ENCODE measurements at places on chromosomes 1 and 21. TPM values are rescaled to one million over a fixed set of nuclear protein-coding genes. Genes with fewer than 3 reads are reported as not detected.

ESPN gene
- 368 TPM for total RNA-seq

- no peak overlapping the region for H3K27ac ChIP-seq
- no peaks in the 10 kb centered on the region for H3K4me1 ChIP-seq
- H3K36me3 ChIP-seq, result no peaks in the 10 kb centered on the region
- H3K4me3 ChIP-seq, result no peak overlapping the region
- no peak for DNase-seq
- no peaks in the 10 kb centered on the region for H3K27me3 ChIP-seq
Observed at GRCh38 chr1:180310095-180310494, 80.0 kb downstream of the LHX4 start.

RNF186 gene
- total RNA-seq, result 10.5 TPM

GPR25 gene
- not detected for total RNA-seq

HSD3B2 gene
- 3.0 TPM for total RNA-seq

- no peaks in the 10 kb centered on the region for H3K27me3 ChIP-seq
- H3K36me3 ChIP-seq, result no peaks in the 10 kb centered on the region
- no peaks in the 10 kb centered on the region for H3K4me1 ChIP-seq
Observed at GRCh38 chr1:30332116-30333094, 391.0 kb downstream of the MATN1 start.

- no peaks in the 10 kb centered on the region for H3K36me3 ChIP-seq
- no peaks in the 10 kb centered on the region for H3K4me1 ChIP-seq
- no peak for DNase-seq
- no peaks in the 10 kb centered on the region for H3K27me3 ChIP-seq
- H3K4me3 ChIP-seq, result no peak overlapping the region
Observed at GRCh38 chr1:77504986-77505385, 177.5 kb downstream of the ZZZ3 start.

MEF2D gene
- 90.8 TPM for total RNA-seq

DNA sequence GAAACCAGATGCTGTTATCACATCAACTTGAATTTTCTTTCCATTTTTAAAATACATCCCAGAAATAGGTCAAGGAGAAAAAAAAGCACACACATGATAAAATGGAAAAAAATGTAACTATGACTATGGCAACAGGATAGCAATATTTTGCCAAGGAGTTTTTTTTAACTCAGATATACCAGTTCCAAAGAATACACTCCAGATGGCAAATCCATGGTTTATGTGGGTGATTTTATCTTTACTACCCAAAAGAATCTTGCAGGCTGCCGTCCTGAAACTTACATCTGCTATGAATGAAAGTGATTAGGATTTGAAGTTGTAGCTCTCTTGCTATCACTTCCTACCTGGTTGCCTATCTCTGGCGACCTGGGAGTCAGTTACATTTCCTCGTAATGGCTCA, 91.0 kb upstream of the PLPPR4 start:
- DNase-seq, result no peak
- H3K4me3 ChIP-seq, result no peak overlapping the region
- H3K27ac ChIP-seq, result no peak overlapping the region
- no peaks in the 10 kb centered on the region for H3K36me3 ChIP-seq
- H3K4me1 ChIP-seq, result no peaks in the 10 kb centered on the region

GRCh38 chr21:39096754-39097153, 86.5 kb downstream of the PSMG1 start:
- no peak overlapping the region for H3K4me3 ChIP-seq
- DNase-seq, result no peak
- H3K27ac ChIP-seq, result peak overlapping the region; percentile 65
- H3K36me3 ChIP-seq, result no peaks in the 10 kb centered on the region
- no peaks in the 10 kb centered on the region for H3K27me3 ChIP-seq
- peaks cover 16% of the 10 kb centered on the region for H3K4me1 ChIP-seq

DNA sequence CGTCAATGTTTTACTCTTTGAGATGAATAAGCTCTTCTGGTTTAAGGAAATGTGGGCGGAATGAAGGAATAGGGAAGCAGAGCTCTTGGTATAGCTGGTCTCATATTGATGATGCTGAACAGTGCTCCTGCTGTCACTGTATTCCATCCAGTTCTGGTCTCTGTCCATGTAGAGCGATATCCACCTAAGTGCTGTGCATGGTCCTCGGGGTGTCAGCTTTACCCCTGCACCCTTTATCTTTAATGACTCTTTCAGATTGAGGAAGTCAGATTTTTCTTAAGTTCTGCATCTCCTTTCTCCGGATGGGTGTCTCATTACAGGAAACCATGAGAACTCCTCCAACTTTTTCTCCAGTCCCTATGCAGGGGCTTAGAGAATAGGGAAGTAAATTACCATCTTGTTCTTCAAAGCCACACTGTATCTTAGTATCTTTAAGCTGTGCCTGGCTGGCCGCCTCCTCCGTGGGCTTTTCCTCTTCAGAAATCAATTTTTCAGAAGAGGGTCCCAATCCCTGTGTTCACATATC, 52.9 kb downstream of the PDE4B start:
- H3K27ac ChIP-seq, result no peak overlapping the region
- DNase-seq, result no peak
- no peaks in the 10 kb centered on the region for H3K27me3 ChIP-seq
- no peaks in the 10 kb centered on the region for H3K4me1 ChIP-seq

FCRL4 gene
- total RNA-seq, result not detected

DNA sequence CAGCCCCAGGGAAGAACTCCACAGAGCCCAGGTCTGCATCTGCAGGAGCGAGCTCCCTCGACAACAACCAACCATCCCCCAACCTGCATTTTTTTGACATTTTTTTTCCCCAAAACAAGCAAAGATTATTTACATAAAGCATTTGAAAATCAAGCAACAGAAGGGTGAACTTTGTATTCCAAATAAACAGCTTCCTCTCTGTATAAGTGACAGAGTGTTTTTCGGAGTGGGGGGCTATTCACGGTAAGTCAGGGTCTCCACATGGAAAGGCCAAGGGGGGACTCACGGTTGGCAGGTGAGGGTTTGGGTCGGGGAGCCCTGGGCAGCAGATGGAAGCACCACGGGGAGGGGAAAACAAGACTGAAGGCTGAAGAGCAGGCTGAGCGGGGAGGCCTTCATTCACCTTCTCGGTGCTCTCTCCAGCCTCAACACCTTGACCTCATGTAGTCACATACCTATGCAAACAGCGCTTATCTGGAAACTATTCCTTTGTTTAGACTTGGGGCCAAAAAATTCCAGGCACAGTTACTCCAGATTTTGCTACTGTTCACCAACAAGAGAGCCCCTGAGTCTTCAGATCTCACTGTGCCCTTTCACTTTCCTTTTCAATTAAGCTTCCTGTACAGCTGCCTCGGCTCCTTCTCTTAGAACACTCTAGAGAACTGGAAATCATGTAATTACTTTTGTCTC, 27.6 kb downstream of the C2CD2 start:
- peak overlapping the region; percentile 32 for H3K4me3 ChIP-seq
- H3K27ac ChIP-seq, result peak overlapping the region; percentile 90
- no peak for DNase-seq

DNA sequence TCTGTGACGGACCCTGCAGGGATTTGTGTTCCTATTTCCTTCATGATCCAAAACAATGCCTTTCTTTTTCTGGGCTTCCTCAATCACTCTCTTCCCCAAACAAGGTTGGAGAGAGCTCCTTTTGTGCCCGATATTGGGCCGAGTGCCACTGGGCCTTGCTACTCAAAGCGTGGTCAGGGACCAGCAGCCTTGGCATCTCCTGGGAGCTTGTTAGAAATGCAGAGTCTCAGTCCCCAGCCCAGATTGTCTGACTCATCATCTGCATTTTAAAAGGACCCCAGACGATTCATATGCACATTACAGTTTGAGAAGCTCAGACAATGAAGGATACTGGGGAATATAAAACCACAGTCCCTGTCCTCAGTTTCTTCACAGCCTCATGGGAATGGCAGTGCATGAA, 19.9 kb downstream of the ADORA1 start:
- H3K4me1 ChIP-seq, result no peaks in the 10 kb centered on the region
- no peak overlapping the region for H3K4me3 ChIP-seq
- no peaks in the 10 kb centered on the region for H3K27me3 ChIP-seq
- H3K27ac ChIP-seq, result no peak overlapping the region
- no peaks in the 10 kb centered on the region for H3K36me3 ChIP-seq

DNA sequence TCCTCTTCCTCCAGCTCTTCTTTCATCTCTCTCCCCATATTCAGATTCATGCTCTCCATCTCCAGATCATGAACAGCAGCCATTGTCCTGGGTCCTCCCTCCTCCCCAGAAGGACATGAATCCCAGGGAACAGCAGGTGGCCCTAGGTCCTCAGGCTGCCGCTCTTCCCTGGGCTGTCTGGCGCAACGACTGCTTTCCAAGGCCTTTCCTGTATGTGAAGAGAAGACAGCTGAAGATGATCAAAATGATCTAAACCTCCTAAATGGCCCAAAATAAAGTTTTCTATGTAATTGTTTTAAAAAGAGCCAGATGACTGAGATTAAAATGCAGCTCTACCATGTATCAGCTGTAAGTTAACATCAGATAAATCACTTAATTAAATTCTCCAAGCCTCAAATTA, 22.5 kb downstream of the RHBDL2 start:
- no peaks in the 10 kb centered on the region for H3K27me3 ChIP-seq
- no peaks in the 10 kb centered on the region for H3K4me1 ChIP-seq
- H3K4me3 ChIP-seq, result no peak overlapping the region
- DNase-seq, result no peak

DNA sequence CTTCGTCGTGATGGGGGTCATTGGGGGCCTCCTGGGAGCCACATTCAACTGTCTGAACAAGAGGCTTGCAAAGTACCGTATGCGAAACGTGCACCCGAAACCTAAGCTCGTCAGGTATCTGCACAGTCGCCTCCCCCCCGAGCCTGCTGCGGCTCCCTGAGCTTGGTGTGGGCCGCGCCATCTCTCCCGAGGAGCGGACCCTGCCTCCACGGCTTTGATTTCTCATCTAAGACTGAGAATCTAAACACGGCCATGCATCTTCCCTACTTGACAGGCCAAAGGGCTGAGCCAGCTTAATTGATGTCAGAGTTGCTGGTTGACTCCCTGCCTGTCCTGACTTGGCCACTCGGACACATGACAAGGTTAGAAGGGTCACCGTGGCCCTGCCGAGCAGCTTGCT, 19.1 kb downstream of the NPPA start:
- no peak overlapping the region for H3K4me3 ChIP-seq
- H3K36me3 ChIP-seq, result no peaks in the 10 kb centered on the region
- no peaks in the 10 kb centered on the region for H3K27me3 ChIP-seq

- no peak for DNase-seq
- no peaks in the 10 kb centered on the region for H3K27me3 ChIP-seq
- peak overlapping the region; percentile 4 for H3K27ac ChIP-seq
- H3K4me1 ChIP-seq, result peaks cover 13% of the 10 kb centered on the region
- no peaks in the 10 kb centered on the region for H3K36me3 ChIP-seq
Observed at GRCh38 chr1:175220853-175221556, 28.4 kb upstream of the KIAA0040 start.

GRCh38 chr21:43733529-43734071, 14.7 kb downstream of the PDXK start:
- peak overlapping the region; percentile 82 for H3K27ac ChIP-seq
- peaks cover 52% of the 10 kb centered on the region for H3K4me1 ChIP-seq
- H3K27me3 ChIP-seq, result no peaks in the 10 kb centered on the region
- no peak overlapping the region for H3K4me3 ChIP-seq
- peak; percentile 51 for DNase-seq

VAMP4 gene
- 6.0 TPM for total RNA-seq

GRCh38 chr21:33975548-33976081, 60.0 kb upstream of the ATP5PO start:
- H3K27me3 ChIP-seq, result peaks cover 9% of the 10 kb centered on the region
- H3K27ac ChIP-seq, result peak overlapping the region; percentile 70
- peak; percentile 25 for DNase-seq
- H3K4me1 ChIP-seq, result peaks cover 10% of the 10 kb centered on the region

DNA sequence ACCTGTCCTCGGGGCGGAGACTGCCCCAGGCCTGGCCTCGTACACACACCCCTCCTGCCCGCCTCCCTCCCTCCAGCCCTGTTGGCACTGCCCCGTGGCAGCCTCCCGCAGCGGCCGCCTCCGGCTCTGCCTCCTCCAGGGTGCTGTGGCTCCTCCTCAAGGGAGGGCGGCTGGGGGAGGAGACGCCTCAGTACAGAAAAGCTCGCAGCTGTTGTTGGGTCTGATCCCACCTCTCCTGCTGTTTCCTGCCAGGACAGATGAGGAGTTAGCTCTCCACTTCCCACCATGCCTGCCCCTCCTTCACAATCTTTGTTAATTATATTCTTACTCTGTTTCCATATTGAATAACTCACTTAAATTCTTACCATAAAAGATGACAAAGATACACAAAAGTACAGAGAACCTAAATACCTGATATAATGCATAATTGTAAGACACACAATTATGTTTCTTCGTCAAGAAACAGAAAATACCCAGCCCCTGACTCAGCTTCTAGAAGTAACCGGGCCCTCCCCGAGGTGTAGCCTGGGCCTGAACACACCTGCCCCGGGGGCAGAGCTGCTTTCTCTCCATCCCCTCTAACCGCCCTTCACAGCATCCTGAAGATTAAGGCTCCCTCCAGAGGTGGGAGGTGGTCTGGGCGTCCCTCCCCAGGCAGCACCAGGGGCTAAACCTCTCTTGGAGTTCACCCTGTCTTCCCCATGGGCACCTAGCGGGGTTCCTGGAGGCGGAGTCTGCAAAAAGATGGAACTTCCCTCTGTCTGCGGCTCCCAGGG, 30.6 kb upstream of the COL6A1 start:
- no peak overlapping the region for H3K27ac ChIP-seq
- peak; percentile 36 for DNase-seq
- no peaks in the 10 kb centered on the region for H3K27me3 ChIP-seq
- no peaks in the 10 kb centered on the region for H3K36me3 ChIP-seq

RPS8 gene
- 1,226 TPM for total RNA-seq

DNA sequence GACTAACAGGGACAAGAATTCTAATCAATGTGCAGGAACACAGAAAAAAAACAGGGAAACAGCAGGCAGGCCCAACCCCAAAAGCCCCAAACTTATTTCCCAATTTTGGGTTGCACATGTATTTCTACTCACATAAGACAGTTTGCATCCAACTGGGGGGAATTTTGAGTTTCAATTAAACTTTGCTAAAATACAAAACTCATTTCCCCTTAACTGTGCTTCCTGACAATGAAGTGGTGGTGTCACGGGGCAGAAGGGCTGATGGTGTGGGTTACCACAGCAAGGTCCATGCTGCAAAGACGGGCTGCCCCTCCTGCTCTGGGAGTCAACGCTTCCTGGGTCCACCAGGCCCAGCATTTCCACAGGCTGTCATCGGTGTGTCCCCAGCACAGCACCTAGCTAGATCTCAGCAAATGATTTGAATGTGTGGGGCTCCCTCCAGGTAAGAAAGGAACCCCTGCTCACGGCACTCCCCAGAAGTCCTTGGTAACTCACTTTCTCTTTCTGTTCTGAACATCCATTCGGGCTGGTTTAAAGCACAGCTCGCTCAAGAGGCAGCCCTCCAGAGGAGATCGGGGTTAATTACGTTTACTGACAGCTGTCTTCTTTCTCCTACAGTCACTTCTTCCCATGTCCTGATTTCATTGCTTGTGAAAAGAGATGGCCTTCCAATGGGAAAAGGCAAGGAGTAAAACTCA, 27.4 kb downstream of the HIVEP3 start:
- H3K27me3 ChIP-seq, result no peaks in the 10 kb centered on the region
- H3K4me1 ChIP-seq, result peaks cover 6% of the 10 kb centered on the region
- no peaks in the 10 kb centered on the region for H3K36me3 ChIP-seq
- peak overlapping the region; percentile 24 for H3K4me3 ChIP-seq

DNA sequence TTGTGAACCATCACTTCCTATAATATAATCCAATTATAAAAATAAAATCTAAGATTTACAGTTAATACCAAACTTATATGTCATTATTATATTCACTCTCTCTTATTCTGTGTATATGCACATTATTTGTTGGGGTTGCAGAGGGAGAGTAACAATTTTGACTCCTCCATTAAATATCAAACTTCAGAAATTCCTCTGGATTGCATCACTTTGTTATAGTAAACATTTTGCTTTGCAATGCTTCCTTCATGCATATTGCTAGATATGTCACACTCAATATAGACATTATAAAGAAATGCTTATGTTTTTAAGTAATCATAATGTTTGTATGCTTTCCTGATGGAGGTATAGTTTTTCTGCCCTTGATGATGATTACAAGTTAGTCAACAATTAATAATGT, 999.0 kb upstream of the ADGRL2 start:
- H3K4me1 ChIP-seq, result no peaks in the 10 kb centered on the region
- no peak overlapping the region for H3K27ac ChIP-seq
- no peaks in the 10 kb centered on the region for H3K27me3 ChIP-seq
